ENCODE measurements at places on chromosomes 16 and 17.

- no peak for DNase-seq
Observed at GRCh38 chr17:2184993-2185931, 118.3 kb downstream of the SMG6 start.

GRCh38 chr17:55442953-55443683, 21.5 kb upstream of the MMD start:
- DNase-seq = no peak

GRCh38 chr16:86096850-86097249, 197.9 kb downstream of the IRF8 start:
- no peak for DNase-seq

GRCh38 chr16:81466356-81466980, 21.9 kb downstream of the CMIP start:
- DNase-seq = no peak

DNA sequence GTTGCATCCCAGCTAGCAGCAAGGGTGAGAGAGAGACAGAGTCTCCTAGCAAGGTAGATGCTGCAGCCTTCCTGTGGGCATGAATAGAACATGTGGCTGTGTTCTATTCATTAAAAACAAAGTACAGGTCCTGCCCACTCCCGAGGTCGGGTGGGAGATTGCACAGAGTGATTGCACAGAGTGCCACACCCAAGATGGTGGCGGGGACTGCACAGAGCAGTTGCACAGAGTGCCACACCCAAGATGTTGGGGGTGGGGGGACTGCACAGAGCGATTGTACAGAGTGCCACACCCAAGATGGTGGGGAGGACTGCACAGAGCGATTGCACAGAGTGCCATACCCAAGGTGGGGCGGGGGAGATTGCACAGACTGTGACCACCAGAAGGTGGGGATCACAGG, 410.8 kb upstream of the EEF2KMT start:
- DNase-seq = no peak

GRCh38 chr16:7419441-7419840, 86.8 kb downstream of the RBFOX1 start:
- no peak for DNase-seq

- no peak for DNase-seq
Observed at GRCh38 chr17:60599220-60599619, 773 bp upstream of the PPM1D start.

- no peak for DNase-seq
Observed at GRCh38 chr17:57902117-57902799, 52.4 kb upstream of the MRPS23 start.

DNA sequence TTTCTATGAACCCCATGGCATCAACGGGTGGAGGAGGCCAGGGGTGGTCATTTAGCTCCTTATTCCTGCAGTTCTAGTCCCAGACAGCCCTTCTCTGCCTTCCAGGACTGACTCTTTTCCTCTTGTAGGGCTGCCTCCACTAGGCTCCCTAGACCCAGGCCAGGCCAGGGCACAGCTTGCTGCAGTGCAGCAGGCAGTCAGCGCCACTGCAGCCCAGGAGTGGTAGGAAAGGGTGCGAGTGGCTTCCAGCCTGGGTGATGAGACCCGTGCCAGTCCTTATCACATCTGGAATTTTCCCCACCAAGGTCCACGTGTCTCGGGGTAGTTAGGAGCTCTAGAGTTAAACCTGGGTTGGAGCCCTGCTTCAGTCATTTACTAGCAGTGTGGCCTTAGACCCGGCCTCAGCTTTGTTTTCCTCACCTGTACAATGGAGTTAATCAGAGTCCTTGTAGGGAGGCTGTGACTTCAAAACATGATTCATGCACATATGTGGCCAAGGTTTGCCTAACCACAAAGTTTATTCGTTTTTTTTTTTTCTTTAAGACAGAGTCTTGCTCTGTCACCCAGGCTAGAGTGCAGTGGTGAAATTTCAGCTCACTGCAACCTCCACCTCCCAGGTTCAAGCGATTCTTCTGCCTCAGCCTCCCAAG, 4.7 kb downstream of the SLC5A11 start:
- DNase-seq = no peak

All from activated naive CD4-positive, alpha-beta T cell treated with anti-CD3 and anti-CD28 coated beads, Interleukin-2, amount 50 U/mL, for 72 hours (primary cell).